ENCODE measurements at places on chromosomes 6 and 20.
A peak's percentile ranks its signal among the peaks of the same experiment; 100 is the strongest.

DNA sequence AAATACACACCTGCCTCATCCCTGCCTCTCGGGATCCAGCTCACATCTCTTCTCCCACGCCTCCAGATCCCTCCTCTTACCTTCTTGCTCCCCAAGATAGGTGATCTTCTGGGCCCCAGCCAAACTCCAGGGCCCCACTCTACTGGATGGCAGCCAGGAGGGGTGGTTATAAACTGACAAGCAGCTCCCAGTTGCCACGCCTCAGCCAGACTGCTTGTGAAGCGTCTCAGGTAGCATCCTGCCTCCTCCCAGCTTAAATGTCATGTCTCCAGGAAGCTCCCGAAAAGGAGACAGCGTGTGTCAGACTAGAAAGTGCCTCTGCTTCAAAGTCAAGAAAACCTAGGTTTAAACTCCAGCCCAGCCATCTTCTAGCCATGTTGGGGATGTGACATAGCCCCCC lies 114.1 kb downstream of the LRFN2 start:
- DNase-seq, result no peak

DNA sequence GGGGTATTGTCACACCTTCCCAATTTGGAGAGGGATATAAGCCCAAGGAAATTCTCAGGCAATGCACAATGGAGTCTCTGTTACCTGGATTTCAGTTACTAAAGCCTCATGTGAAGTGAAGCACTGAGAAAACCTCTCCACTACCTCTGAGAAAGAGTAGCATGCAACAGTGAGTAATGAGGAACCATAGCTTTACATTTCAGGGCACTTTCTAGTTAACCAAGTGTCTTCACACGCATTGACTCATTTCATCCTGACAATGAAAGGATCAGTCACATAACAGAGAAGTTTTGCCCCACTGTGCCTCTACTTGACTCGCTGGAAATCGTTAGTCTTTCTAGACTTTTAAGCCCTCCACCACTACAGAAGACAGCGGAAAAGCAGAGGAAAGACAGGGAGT lies 86.2 kb upstream of the ARID1B start:
- no peak for DNase-seq

- no peak for DNase-seq
Observed at GRCh38 chr6:74249658-74250057, 553.7 kb downstream of the CD109 start.

DNA sequence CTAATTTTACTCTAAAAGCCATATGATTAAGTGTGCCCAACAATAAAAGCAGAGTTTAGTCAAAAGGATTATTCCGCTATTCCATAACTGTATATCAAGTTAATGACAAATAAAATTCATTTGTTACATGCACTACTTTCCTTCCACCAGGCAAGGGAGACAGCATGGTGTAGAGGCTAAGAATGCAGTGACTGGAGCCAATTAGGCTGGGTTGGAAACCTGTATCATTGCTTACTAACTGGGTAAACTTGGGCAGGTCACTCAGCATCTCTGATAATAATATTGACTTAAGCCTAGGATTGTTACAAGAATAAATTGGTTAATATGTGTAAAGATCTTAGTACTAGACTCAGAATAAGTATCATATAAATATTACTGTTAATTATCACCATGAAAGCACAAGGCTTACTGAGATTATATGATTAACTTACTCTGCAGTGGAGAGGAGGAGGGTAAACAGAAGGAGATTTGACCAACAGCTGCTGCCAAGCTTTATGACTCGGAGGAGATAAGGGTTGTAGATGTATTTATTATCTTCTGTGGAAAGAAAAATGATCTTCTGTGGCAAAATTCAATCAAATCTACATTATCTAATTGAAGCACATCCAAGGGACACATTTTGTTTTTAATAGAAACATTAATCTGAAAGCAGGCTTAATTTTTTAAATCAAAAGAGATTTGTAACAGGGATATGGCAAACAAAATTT lies 1459.9 kb downstream of the GRIK2 start:
- no peak for DNase-seq

- no peak for DNase-seq
Observed at GRCh38 chr6:121971931-121972335, 427.5 kb upstream of the HSF2 start.

- DNase-seq, result no peak
Observed at GRCh38 chr6:118284736-118285360, 263.2 kb upstream of the PLN start.

DNA sequence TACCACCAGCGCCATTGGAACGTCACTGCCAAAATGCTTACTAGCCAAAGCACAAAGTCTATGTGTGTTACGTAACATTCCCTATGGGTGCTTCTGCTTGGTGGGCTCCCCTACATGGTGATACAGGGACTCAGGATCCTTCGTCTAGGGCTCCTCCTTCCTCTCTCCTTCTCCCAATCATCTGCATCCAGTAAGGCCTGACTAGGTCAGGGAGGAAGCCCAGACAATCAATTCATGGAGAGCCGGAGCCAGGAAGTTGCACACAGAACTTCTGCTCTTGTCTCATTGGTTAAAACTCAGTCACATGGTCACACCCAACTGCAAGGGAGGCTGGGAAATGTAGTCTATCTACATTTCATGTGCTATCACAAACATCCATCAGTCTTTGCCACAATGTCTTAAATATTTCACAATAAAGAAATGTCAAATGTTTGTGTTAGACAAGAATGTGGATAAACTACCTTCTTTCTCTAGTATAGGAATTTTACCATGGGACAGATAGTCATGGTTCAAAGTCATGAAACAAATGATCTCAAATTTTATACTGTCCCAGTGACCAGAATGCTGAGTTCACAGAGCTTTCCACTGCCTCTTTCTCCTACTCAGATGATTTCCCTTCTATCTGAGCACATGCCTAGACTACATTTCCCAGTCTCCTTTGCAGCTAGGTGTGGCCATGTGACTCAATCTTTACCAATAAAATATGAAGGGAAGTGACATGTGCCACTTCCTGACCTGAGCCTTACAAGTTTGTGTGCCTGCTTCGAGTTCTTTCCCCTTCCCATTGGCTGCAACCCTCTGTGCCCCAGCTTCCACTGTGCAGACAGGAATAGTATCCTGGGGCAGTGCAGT lies 9.3 kb upstream of the KCNK15 start:
- peak; percentile 75 for DNase-seq

GRCh38 chr6:110654096-110654820 lies 161.0 kb downstream of the CDK19 start:
- DNase-seq, result no peak

GRCh38 chr20:1312904-1313235 lies 16.1 kb downstream of the SDCBP2 start:
- DNase-seq, result no peak

- peak; percentile 89 for DNase-seq
Observed at GRCh38 chr6:111692327-111693164, 86.9 kb upstream of the TRAF3IP2 start.

DNA sequence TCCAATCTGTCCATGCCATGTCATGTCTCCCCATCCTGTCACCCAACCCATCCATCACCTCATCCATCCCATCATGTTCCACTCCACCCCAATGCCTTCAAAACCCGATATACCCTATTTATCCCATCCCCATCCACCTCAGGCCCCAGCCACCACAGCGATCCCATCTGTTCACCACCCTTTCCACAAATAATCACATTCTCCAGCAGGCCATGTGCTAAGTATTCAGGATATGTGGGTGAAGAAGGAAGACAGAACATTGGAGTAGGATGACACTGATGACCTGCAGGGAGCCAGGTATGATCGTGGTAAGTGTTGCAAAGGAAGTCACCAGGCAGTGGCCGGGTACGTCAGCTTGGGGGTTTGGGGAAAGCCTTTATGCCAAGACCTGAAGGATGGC lies 48.8 kb downstream of the NPEPL1 start:
- peak; percentile 12 for DNase-seq

- no peak for DNase-seq
Observed at GRCh38 chr6:112466373-112467151, 119.4 kb downstream of the RFPL4B start.

- DNase-seq, result no peak
Observed at GRCh38 chr6:21840428-21840827, 246.9 kb downstream of the SOX4 start.

Measured in left lobe of liver (tissue), 2 donors.